Activated CD4-positive, alpha-beta T cell treated with anti-CD3 and anti-CD28 coated beads, Interleukin-2, amount 50 U/mL, for 1 hour (primary cell): ENCODE measurements at places on chromosomes 3 and 15.

GRCh38 chr15:98067339-98067738 lies 106.8 kb downstream of the ARRDC4 start:
- no peak for DNase-seq

DNA sequence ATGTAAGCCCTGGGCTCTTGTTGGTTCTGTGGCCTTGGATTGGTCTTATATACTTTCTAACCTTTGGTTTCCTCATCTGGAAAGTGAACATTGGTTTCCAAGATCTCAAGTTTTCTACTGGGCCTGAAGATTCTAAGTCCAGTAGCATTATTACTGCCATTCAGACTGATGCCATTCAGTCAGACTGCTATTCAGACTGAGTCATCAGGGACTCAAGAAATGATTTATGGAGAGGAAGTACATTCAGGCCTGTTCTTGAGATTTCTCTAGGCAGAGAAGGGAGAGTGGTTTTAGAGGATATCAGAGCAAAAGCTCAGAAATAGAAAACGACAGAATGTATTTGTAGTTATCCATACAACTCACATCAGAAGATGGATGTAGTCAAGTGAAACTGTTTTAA lies 557.2 kb downstream of the NR2F2 start:
- no peak for DNase-seq

DNA sequence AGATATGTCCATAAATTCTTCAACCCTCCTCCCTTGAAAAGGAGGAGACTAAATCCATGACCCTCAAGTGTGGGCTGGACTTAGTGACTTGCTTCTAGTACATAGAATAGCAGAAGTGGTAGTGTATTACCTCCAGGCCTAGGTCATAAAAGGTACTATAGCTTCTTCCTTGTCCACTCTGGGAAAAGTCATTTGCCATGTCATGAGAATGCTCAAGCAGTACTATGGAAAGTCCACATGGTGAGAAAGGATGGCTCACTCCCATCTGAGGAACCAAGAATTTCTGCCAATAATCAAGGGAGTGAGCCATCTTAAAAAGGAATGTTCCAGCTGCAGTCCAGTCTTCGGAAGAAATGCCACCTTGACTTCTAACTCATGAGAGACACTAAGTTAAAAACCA lies 10.5 kb upstream of the ILDR1 start:
- DNase-seq = no peak

- no peak for DNase-seq
These were observed 50.7 kb upstream of the C3orf49 start for GRCh38 chr3:63768386-63768785.

DNA sequence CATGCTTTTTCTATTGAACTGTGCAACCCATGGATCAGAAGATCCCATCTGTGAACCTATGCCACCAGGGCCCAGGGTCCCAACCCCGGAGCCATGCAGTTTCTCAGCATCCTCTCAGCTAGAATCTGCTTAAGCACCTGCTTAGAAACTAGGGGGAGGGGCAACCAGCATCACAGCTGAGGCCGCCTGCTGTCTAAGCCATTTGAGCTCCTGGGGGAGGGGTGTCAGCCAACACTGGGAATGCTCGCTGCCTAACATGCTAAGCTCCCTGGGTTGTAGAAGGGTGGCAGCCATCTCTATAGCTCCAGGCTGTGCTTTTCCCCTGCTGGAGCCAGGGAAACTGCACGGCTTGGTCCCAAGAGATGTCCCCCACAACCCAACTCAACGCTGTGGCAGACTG lies 322.8 kb downstream of the EDEM1 start:
- DNase-seq = no peak

DNA sequence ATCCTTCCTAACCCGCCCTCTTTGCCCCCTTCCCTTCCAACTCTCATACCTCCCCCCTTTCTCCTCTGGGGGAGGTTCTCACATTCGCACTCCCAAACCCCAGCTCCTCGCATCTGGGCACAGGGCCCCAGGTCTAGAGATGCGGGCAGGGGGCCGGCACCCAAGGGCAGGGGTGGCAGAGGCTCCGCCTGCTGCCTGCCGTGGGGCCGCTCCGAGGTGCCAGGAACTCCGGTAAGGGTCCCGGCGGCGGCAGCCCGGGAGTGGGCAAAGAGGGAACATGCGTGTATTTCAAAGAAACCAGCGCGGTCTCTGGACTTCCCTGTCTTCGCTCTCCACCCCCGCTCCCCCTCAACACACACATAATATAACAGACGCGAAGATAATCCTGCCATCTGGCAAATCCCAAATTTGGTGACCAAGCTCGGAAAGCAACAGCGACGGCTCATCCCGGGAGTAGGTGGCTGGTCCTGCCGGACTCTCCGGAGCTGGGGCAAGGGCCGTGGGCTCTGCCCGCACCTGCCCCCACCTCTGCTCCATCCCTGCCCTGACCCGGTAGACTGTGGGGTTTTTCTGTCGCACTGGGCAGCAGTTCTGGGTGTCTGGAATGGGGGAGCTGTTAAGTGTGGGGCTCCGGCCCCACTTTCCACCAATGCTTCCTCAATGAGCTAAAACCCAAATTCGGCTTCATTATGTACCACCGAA lies 31.0 kb downstream of the NR2F2 start:
- no peak for DNase-seq

- DNase-seq = no peak
These were observed 123.7 kb downstream of the FAM43A start for GRCh38 chr3:194809382-194809781.

GRCh38 chr3:46186471-46187340 lies 21.4 kb downstream of the CCR1 start:
- DNase-seq = no peak

- DNase-seq = no peak
These were observed 104.4 kb downstream of the DNAJB8 start for GRCh38 chr3:128362026-128362965.

DNA sequence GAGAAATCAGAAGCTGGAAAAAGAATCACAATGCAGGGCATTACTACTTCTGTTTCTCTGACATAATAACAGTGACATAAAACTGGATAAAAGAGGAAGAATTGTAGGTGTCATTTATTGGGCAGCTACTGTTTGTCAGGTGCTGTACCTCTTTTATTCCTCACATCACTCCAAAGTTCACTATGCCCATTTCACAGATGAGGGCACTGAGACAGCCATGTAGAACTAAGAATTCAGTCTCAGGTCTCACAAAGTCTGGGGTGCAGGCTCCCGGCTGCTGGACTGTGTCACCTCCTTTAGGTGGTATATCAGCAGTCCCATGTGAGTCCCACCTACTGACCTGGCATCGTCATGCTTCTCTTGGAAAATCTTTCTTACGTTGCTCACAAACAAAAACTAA lies 20.8 kb downstream of the TMEM212 start:
- no peak for DNase-seq

DNA sequence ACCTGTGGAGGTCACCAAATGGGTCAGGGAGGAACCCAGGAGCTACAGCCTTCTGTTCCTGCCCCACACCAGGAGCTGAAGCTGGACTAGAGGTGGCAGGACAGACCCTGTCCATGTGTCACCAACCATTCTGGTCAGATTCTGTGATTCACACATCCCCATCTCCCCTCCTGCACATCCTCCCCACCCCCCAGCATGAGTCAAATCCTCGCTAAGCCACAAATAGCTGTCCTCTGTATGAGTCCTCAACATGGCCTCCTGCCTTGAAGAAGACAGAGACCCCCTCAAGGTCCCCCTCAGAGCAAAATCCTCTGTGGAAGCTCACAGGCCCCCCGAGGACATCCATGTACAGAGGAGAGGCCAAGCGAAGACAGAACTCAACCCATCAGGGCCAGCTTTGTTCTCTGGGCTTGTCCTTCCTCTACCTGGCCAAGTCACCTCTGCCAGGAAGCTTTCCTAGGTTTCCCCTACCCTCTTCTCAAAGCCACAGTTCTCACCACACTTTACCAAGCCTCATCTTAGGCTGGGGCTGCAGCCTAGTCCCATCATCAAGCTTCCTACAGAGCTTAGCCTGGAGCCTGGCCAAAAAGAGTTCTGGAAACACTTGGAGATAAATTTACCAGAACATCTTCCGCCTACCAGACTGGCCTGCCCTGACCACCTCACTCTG lies 17.1 kb downstream of the CACNA2D2 start:
- DNase-seq = no peak

GRCh38 chr3:51975852-51976549 lies 1.1 kb downstream of the ABHD14A start:
- no peak for DNase-seq

DNA sequence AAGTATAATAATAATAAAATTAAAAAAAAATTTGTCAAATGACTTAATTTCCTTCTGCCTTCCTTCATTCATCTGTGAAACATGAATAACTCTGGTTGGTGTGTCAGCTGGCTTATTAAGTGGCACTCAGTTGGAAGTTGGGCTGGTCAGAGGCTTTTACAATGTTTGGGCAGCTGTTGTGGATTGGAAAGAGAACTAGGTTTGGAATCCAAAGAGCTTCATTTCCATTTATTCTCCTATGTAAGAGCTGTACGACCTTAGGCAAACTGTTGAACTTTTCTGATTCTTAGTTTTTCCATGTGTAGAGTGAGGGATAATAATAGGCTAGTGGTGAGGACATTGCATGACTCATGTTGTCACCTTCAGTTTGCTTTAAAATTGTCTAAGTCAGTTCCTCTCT lies 606.7 kb downstream of the PDCD6IP start:
- DNase-seq = no peak

GRCh38 chr3:56595975-56596840 lies 39.2 kb downstream of the CCDC66 start:
- no peak for DNase-seq

DNA sequence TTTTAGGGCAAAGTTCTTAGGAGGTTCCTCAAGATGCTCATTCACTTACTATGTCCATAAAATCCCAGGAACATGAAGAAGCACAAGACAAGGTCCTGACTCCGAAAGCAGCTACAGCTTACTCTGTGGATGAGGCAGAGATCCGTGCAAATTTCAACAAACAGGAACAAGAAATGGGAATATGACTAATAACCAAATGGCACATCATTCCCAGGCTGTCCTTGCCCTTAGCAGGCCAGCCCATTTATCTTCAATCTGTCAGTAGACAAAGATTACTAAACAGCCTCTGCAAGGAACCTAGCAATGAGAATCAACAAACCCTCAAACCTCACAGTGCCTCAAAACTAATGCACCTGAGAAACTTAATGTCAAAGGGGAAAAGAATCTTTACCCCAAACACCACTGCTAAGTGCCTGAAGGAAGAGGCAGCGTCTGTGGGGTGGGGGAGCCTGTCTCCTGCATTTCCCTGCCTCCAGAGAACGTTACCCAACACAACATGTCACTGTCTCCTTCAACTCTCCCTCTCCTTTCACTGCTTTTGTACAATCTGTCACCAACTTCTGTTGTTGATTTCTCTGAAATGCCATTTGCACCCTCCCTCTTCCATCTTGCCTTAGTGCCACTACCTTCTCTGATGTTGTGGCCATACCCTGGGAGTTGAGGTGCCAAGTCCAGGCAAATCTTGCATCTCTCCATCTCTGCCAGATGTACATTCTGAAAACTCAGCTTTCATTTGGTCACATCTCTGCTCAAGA lies 4.8 kb downstream of the TNFAIP8L3 start:
- DNase-seq = no peak

DNA sequence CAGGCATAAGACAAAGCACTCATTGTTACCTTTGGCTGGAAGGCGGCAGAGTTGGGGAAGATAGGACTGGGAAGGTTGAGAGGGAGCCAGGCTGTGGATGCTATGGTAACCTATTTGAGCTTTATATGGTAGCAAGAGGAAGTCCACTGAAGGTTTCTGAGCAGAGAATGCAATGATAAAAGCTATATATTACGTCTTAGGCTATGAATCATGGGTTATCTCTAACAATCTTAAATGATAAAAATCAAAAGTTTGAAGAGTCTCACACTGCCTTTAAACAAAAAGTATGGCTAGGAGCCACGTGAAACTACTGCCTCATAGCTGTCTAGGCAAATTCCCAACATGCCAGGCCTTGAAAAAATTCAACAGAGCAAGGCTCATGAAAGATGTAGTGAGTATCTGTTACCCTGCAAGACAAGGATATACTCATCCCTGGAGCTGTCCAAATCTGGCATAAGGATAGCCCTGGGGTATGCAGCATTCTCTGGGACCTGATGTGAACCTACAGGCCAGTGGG lies 4.1 kb downstream of the P3H2 start:
- DNase-seq = no peak

GRCh38 chr15:64774037-64774628 lies 1.3 kb downstream of the RBPMS2 start:
- DNase-seq = no peak

GRCh38 chr3:27311400-27311799 lies 57.8 kb downstream of the NEK10 start:
- DNase-seq = no peak

DNA sequence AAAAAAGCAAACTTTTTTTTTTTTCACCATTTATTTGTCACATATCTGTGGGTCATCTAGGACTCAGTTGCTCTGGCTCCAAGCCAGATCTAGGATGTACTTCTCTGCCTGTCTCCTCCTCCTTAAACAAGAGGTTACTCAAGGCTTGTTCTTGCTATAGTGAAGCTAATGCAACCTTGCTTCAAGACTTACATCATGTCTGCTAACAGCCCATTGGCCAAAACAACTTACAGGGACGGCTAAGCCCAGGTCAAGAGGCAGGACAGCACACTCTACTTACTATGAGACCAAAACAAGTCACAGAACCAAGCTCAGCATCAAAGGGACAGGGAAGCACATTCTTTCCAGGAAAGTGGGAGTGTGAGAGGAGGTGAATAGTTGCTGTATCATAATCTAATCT lies 123.8 kb upstream of the BNIP2 start:
- DNase-seq = no peak

GRCh38 chr15:81569286-81570080 lies 195.5 kb upstream of the TMC3 start:
- DNase-seq = no peak

GRCh38 chr3:105606016-105606415 lies 239.3 kb downstream of the ALCAM start:
- no peak for DNase-seq

- no peak for DNase-seq
These were observed 288.6 kb downstream of the NTRK3 start for GRCh38 chr15:87967951-87968350.

DNA sequence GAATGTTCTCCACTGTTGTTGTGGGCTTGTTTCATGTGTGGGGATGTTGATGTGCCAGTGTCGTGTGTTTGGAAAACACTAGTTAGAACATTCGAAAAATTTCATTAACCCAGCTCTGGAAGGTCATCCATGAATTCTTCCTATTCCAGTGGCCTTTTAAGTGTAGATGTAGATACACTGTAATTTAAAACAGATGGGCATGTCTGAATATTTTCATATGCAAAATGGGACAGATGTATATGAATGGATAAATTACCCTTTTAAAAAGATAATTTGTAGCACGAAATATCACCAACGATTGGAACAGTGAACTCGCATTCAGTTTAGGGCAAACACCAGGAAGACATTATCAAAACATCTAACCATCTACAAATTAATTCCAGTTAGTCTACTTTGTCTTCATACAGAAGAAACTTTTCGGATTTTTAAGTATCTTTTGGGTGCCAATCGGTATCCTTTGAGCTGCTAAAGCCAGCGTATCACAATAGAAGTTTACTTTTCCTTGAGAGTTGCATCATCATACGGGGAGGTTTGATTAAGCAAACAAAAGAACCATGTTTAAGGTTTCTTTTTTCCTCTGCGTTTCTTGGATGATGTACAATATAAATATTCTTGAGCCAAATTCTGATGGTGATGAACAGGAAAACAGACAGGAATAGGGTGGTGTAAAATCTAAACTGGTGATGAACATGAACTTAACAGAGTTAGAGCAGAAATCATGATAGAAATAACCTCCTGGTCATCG lies 528.1 kb downstream of the FOXP1 start:
- DNase-seq = no peak

- no peak for DNase-seq
These were observed 113.5 kb upstream of the TOPAZ1 start for GRCh38 chr3:44128057-44128775.
